ENCODE measurements at places on chromosomes 1 and 21.

DNA sequence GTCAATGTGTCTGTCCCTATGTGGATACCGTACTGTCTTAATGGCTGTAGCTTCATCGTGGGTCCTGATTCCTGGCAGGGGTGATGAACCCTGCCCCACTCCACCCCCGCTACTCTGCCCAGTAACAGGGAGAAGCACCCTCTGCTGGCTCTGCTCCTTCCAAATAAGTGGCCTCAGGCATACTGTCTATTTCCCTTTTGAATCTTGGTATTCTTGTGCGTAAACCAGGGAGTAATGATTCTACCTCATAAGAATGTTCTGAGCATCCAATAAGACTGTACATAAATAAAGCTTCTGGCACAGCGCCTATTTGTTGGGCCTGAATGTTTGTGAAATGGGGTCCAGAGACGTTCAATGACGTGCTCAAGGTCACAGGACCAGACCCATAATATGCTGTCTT, 35.2 kb upstream of the CTPS1 start:
- no peak for DNase-seq

DNA sequence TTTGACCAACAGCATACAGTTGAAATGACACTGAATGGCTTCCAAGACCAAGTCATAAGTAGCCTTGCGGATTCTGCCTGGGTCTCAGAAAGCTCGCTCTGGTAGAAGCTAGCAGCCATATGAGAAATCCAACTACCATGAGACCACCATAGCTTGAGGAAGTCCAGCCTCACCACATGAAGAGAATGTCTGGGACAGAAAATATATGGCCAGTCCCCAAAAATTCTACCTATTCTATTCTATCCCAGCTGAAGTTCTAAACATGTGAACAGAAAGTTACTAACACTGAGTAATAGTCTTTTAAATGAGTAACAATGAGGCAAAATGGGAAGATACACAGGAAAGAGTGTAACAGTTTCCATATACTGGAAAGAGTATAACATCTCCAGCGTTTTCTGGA, 9.0 kb downstream of the FMO5 start:
- DNase-seq: no peak

DNA sequence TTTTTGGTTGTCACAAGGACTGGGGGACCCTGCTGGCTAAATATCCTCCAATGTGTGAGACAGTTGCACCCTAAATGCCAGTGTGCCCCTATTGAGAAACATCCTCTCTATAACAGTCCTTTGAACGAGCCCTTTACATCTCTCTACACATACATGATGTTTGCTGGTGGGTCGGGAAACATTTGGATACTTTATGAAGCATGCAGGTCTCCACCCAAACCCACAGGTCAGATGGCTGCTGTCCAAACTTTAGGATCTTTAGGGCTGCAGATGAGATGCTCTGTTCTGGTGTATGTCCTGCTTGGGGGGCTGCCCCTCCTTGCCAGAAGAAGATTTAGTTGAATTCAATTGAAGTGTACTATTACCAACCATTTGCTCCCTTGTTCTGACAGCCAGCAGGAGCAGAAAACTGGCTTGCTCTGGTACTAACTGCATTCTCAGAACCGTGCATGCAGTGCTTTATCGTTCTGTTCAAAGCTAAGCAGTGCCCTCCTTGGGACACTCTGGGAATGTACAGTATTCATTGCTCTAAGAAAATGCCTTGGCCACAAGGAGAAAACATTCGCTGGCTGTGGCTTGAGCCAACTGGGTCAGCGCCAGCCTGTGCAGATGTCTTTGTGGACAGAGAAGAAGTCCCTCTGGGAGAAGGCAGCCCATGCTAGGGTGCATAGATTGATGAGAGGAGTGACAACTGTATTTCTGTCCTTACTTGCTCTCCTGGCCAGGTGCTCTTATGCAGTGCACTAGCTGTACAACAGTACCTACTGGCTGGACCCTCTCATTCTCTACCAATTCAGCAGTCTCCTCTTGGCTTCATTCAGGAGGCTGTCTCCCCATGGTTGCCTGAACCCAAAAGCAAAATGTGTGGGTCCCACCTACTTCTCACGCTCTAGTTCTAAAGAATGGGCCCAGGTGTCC, 61.4 kb upstream of the DIRAS3 start:
- DNase-seq: peak; percentile 78

- DNase-seq: no peak
These were observed 964.6 kb downstream of the BRINP3 start for GRCh38 chr1:189513091-189513490.

DNA sequence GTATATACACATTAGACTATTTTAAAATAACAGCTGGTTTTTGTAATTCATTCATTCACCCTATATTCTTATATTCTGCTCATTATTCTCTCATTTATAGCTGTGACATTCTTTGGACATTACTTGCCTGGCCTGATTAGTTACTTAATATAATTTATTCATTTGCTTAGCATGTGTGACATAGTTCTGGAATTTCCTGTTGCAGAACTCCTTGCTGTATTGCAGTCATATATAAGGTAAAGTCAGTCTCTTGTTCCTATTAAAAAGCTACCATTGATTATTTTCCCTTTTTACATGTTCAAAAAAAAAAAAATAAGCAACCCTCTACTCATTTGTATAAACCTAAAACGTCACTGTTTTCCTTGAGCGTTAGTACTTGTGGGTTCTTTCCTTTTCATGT, 23.9 kb downstream of the GNAT2 start:
- DNase-seq: no peak

DNA sequence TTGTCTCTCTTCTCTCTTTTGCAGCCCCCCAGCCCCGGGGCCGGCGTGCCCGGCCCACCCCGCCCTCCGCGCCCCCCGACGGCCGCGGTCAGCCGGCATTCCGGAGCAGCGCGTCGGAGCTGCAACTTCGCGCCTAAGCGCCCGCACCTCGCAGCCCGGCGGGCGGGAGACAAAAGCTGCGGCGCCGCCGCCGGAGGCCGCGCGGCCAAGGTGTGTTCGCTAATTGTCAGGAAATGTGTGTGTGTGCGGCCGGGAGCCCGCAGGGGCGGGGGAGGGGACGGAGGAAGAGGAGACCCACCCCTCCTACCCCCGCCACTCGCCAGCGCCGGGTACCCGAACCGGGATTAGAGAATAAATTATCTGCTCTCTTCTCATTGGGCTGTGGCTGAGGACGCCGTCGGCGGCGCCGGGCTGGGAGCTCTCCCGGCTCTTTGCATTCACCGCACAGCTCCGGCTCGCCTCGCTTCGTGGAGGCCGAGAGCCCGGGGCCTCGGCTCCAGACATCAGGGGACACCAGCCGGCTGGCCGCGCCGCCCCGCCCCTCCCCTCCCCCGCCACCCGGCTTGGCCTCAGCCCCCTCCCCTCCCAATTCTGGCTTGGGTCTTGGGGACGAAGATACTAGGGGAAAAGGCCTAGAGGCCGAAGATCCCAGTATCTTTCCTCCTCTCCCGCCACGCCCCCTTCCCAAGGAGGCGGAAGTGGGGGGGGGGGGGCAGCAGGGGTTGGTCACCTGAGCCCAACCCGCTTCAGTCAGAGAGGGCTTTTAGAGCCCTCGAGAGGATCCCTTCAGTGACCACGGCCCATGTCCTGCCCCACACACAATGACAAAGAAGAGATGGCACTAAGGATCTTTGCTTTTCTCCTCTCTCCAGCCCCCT, 1.3 kb upstream of the BLACAT1 start:
- DNase-seq: peak; percentile 97

DNA sequence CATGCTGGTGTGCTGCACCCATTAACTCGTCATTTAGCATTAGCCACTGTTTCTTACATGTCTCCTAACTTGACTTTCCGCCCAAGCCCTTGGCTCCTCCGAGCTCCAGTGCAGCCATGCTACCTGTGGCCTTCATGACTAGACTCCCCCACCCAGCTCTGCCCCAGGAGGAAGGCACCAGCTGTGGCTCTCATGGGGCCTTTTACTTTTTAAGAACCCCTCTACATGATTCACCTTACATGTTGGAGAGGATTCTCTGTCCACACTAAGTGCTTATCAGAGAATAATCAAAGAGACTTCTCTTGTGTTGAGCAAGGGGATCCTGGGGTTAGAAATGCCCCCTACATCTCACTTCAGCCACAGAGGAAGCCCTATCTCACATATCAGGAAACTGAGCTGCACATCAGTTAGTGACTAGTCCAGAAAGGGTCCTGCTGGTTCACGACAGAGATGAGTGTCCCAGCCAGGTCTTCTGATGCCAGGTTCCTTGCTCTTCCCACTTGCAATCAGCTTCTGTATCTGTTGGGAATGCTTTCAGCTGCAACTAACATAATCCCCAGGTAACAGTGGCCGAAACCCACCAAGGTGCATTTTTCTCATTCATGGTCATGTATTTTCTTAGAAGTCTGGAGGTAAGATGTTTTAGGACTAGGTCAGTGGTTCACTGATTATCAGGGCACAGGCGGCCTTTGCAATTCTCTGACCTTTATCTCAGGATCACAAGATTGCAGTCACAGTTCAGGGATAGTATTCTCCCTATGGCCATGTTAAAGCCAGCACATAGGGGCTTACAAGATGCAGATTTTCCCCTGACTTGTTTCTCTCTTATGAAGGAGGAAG, 45.9 kb downstream of the KLHDC7A start:
- no peak for DNase-seq

DNA sequence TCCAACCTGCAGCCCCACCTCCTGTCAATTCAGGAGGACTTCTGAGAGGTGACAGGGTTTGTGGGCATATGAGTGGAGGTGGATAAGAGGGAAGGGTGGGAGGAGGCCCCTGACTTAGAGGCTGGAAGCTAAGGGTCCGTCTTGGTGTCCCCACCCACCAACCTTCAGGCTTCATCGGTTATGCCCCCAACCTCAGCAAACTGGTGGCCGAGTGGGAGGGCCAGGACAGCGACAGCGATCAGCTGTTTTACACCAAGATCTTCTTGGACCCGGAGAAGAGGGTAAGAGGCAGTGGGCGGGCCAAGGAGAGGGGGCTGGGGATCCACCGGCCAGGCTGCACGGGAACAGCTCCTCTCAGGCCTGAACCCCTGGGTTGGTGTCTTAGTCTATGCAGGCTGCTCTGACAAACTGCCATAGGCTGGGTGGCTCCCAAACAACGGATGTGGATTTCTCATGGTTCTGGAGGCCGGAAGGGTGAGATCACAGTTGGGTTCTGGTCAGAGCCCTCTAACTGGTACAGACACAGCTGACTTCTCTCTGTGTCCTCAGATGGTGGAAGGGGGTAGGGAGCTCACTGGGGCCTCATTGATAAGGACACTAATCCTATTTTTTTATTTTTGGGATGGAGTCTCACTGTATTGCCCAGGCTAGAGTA, 18.1 kb downstream of the PLOD1 start:
- no peak for DNase-seq

- DNase-seq: peak; percentile 56
These were observed 329.5 kb upstream of the DUSP10 start for GRCh38 chr1:222071387-222071786.

GRCh38 chr1:215863796-215864195, 296.7 kb downstream of the KCTD3 start:
- DNase-seq: no peak

- DNase-seq: no peak
These were observed 6.4 kb upstream of the EPHA2 start for GRCh38 chr1:16162163-16162822.

- DNase-seq: no peak
These were observed 116.3 kb upstream of the ADAMTS5 start for GRCh38 chr21:27083144-27083543.

- DNase-seq: no peak
These were observed 19.3 kb downstream of the DHCR24 start for GRCh38 chr1:54867717-54868057.

- DNase-seq: no peak
These were observed 33.0 kb upstream of the TRABD2B start for GRCh38 chr1:48030211-48030610.

- DNase-seq: no peak
These were observed 56.2 kb upstream of the ENAH start for GRCh38 chr1:225709101-225709500.

- no peak for DNase-seq
These were observed 8.9 kb downstream of the OVAAL start for GRCh38 chr1:180567654-180568053.

GRCh38 chr21:23963454-23963853, 1643.8 kb downstream of the MRPL39 start:
- DNase-seq: no peak

- DNase-seq: no peak
These were observed at the start of gene TFF1 for GRCh38 chr21:42366292-42367010. TFF1 (minus strand) TSS chr21:42366535; CDS start chr21:42366495, 40 bp downstream.

- DNase-seq: peak; percentile 95
These were observed 117.6 kb downstream of the UBE2U start for GRCh38 chr1:64320922-64321614.

- no peak for DNase-seq
These were observed 20.9 kb downstream of the PIK3CD start for GRCh38 chr1:9672444-9672843.

- no peak for DNase-seq
These were observed 115.1 kb downstream of the RHOU start for GRCh38 chr1:228850141-228851100.

- DNase-seq: no peak
These were observed 195.4 kb upstream of the RUNX1 start for GRCh38 chr21:35244514-35244913.

DNA sequence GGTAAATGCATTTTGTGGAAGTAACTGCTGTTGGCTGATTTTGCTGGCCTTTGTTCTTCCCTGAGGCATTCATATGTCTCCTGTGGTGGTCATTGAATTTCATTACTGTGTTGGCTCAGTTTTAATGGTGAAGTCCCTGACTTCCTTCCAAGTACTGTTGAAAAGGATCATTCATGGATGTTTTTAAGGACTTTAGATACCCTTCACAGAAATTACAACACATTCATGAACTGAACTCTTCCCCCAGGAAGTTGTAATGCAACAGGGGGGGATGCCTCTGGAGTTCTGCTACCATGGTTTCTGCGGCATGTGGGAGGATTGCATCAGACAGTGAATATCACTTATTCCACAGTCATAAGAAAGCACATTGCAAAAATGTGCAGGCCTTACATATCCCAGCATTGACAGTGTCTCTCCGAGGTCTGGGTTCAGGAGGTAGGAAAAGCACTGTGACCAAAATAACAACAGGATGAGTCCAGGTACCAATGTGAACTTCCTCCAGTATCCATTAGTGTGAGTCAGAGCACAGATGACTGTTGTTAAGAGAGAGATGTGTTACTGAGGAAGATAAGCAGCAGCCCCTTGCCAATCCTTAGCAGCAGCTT, 2.1 kb upstream of the RAB3GAP2 start:
- no peak for DNase-seq

GRCh38 chr21:14737922-14738321, 191.8 kb upstream of the SAMSN1 start:
- peak; percentile 78 for DNase-seq

DNA sequence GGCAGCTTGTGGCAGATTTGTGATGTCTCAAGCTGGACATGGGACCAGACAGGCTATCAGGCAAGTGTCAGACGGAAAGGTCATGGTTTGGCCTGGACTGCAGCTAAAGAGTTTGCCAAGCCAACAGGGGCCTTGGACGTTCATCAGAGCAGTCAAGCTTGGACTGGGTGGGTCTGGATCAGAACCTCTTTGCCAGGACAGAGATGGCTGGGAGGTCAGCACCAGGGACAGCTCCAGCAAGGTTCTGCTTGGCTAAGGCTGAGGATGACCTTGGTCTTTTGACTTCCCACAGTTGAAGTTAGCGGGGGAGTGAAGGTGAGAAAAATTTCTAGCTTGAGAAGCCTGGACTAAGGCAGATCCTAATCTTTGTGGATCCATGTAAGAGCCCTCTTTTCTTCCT, 68.1 kb downstream of the GRIK3 start:
- no peak for DNase-seq

GRCh38 chr1:162709870-162710269, 77.6 kb downstream of the DDR2 start:
- DNase-seq: no peak

- no peak for DNase-seq
These were observed 39.3 kb upstream of the EPS8L3 start for GRCh38 chr1:109802901-109803561.

Data from NCI-H82 (cell line).